Astrocyte of the cerebellum (primary cell): ENCODE measurements at places on chromosomes 3 and 15.

GRCh38 chr3:66344391-66344811 is 123.6 kb downstream of the SLC25A26 start:
- DNase-seq, result no peak

GRCh38 chr3:33091746-33092145 is 5.2 kb downstream of the GLB1 start:
- DNase-seq, result no peak

- no peak for DNase-seq
Measured at GRCh38 chr3:63576846-63577245, 75.6 kb upstream of the SNTN start.

- DNase-seq, result no peak
Measured at GRCh38 chr15:90594301-90594738, 64.6 kb downstream of the CRTC3 start.

- DNase-seq, result no peak
Measured at GRCh38 chr3:44721231-44722102, 8.0 kb upstream of the ZNF501 start.

DNA sequence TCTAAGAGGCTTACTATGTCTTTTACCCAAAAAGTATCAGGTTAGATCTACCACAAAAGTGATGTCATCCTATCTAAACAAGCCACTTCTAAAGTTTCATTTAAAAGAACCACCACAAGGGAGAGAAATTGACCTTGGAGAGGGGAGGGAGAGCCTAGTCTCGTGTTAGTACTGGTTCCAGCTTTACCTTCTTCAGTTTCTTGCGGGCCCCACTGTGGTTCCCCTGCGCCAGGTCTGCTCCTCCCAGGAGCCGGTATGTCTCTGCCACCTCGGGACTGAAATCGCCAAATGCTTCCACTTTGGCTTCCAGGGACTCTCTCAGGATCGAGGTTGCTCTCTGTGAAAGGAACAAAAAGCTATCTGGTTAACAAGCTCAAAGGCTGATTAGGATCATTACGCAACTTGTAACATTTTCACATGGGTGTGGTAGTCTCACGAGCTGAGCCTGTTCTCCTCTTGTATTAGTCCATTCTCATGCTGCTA is 51.1 kb downstream of the SYNM start:
- no peak for DNase-seq

DNA sequence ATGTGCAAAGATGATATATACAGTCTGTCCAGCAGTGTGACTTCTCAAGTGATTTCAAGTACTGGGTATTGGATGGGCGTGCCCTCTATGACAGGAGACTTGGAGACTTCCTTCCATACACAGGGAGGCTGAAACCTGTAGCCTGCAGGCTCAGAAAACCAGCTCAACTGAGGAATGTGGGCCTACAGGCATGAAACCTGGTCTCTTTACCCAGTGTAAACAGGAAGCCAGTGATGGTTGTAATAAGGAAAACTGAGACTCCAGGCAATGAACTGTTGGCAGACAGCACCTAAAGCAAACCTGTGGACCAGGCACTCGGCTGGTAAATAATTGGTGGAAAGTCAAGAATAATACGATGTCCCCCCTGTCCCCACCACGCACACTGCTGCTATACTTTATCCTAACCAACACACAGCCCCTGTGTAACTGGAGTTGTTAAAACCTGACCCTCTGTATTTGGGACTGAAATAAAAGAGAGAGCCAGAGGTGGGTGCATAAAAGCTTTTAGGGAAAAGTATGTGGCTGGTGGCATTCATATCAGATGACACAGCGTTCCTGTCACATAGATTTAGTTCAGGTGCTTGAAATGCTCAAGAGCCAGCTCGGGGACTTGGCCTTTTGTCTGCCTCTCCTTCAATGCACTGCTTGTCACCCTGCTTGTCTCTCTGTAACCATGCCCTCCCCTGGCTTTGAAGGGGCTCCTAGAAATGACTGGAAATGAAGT is 144.7 kb downstream of the TPRG1 start:
- DNase-seq, result no peak

DNA sequence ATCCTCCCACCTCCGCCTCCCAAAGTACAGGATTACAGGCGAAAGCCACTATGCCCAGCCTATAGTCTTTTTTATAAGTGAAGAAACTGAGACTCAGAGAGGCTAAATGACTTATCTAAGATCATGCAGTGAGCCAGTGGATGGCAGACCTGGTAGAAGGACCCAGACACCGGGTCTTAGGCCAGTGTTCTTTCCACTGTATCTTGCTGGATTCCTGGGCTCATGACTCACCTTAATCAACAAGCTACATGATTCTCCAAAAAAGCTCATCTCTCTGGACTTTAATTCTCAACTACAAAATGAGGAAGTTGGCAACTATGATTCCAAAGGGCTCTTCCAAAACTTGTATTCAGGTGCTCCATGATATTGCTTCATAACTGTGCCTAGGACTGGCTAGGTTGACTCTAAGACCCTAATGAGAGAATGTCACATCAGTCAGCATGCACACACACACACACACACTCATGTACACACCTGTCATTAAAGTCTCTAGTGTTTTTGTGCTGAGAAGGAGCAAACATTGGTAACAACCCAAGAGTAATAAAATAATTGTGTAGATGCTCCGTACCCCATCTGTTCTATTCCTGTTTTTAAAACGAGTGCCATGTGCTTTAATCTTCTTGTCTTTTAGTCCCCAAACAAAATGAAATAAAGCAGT is 89.7 kb upstream of the SLC4A7 start:
- DNase-seq, result no peak

GRCh38 chr15:82894971-82895520 is 57.5 kb downstream of the HOMER2 start:
- peak; percentile 9 for DNase-seq

DNA sequence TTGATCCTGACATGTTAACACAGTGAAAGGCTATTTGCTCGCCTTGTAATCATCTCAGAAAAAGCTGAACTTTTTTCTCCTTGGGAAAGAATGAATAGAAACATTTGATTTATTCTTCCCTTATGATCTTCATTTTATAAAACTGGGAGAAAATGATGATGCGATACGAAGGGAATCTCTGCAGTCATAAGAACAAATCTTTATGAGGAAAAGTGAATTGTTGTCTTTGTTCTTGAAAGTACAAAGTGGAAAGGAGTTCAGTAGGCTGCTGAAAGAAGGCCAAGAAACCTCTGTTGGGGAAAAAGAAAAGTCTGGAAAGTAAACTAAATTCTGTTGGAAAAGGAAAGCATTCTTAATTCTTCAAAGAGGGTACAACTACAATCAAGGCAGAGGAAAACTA is 248.8 kb downstream of the NSUN3 start:
- DNase-seq, result no peak

- DNase-seq, result no peak
Measured at GRCh38 chr3:136586580-136586979, 165.6 kb downstream of the STAG1 start.

DNA sequence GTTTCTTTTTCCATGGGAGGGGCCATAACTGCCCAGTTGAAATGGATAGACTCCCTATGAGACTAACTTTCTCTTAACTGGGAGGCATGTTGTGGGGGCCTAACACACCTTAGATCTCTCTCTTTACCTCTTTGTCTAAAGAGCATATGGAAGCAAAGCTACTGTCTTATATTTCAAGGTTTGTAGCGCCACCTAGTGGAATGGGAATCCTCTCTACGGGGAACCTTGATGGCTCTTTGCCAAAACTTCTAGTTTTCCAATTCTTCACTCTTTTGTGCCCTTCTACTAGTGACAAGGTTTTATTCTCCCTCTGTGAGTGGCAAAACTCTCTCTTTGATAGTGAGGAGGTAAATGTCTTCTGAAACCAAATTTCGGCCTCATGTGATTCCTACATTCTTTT is 1030.4 kb upstream of the CADM2 start:
- DNase-seq, result no peak

- peak; percentile 60 for DNase-seq
Measured at GRCh38 chr3:153232851-153233271, 70.8 kb downstream of the RAP2B start.

DNA sequence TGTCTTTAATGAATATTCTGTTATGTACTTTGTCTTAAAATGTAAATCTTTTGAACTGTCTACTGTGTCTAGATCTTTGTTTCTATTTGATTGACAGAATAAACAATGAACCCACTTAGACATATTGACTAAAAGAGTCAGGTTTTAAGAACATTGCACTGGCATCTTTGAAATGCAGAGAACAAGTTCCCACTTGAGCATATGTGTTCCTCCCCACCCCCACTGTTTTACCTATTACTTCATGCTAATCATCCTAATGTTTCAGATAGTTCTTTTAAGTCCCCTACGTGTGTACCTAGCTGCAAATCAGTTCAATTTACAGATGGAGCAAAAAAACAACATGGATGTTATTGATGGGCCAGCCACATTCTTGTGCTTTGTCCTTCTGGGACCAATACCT is 11.7 kb upstream of the TCF12 start:
- no peak for DNase-seq

DNA sequence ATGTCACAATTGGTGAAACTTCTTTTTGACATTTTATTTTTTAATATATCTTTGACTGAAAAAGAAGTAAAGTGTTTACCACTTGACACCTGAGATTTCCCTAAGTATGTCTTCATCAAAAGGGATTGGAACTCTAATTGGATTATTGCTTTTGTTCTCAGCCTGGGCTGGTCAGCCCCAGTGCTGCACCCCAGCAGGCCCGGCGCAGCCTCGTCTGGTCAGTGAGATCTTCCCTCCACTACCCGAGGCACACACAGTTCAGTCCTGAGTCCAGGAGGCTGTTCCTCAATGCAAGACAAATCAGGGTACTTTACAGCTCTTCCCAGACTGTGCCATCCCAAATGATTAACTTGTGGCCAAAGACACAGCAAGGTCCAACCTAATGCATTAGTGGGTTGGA is 146.9 kb upstream of the SEMA6D start:
- no peak for DNase-seq

- DNase-seq, result no peak
Measured at GRCh38 chr3:72890166-72890925, 2.5 kb downstream of the GXYLT2 start.

- DNase-seq, result peak; percentile 31
Measured at GRCh38 chr3:33645060-33645647, 72.9 kb downstream of the CLASP2 start.

- peak; percentile 85 for DNase-seq
Measured at GRCh38 chr15:89385596-89386331, 51.1 kb upstream of the POLG start.

DNA sequence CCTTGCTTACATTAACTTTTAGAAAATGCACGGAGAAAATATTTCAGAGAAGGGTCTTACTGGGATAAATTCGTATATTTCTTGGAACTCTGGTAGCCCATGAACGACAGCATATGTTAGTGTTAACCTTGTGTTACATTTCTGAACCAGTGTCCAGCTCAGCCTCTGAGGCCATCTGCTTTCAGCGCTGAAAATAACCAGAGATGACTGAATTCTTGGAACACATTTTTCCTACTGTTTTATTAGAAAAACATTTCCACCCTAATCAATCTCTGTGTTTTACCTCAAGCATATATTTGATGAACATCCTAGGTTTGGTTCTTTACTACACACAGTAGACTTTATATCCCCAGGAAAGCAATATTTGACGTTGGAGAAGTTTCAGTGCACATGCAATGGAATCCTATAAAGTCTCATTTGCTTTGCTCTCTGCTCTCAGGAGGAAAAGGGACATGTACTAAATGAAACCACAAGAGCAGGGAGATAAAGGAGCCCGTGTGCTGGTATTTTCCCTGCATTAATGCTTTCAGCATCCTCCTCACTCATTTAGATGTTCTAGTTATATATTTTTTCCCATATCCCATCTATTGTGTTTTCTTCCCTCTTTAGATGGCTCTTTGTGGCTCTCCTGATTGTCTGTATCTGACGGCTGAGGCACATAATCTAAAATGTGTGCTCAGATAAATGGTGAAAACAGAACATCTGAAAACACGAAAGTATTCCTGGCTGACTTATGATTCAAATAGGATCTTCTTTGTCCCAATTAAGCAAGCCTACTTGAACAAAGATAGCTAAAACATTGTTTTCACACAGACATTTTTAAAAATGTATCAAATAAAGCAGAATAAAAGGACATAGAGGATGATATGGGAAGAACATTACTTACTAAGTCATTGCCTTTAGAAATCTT is 151.7 kb upstream of the KCNMB2 start:
- no peak for DNase-seq

GRCh38 chr3:157572559-157573270 is 69.5 kb upstream of the VEPH1 start:
- peak; percentile 47 for DNase-seq
